Spinal cord (tissue), 10 donors: ENCODE measurements at places on chromosomes 3 and 15. TPM values are rescaled to one million over a fixed set of nuclear protein-coding genes. Genes with fewer than 3 reads are reported as not detected.

DNA sequence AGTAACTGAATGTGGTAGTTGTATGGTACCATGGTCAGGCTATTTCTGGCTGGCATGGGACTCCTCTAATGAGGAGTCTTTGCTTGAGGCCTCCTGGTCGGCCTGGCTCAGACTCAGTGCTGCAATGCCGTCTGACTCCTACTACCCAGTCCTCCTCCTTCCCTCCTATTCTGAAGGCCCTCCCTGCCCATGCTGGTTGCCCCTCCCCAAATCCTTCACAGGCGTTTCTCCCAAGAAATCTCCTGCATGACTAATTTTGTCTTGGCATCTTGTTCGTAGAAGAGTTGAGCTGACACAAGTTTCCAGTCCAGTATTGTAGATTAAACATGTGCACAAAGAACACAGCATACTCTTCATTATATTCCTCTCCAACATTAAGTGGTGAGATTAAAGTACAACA lies 115.5 kb downstream of the NFKBIZ start:
- no peak for DNase-seq

DNA sequence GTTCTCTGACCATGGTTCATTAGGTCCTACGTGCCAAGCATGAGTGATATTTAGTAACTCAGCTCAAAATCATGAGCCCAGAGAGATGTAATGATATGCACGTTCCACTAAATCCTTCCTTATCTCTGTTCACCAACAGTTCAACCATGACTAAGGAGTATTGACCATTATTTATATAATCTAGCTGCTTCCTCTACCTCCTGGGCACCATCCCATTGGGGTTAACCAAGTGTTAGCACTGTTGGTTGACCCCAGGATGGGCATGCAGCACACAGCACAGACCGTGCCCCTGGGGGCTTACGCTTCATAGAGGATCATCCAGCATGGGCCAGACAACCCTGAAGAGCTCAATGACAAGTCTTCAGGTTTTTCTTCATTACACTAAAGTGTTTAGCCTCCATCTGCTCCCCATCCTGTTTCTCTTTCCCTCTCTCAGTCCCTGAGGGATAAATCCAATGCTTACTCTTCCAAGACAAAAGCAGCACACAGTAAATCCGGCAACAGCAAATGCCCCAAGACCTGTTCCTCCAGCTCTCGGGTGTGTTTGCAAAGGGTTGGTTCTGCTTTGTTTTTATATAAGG lies 10.4 kb downstream of the FAM174B start:
- DNase-seq = no peak

- no peak for DNase-seq
These were observed 97.7 kb upstream of the ZBED2 start for GRCh38 chr3:111692593-111693552.

GRCh38 chr15:29568840-29569532 lies 253.3 kb downstream of the TJP1 start:
- DNase-seq = no peak

DNA sequence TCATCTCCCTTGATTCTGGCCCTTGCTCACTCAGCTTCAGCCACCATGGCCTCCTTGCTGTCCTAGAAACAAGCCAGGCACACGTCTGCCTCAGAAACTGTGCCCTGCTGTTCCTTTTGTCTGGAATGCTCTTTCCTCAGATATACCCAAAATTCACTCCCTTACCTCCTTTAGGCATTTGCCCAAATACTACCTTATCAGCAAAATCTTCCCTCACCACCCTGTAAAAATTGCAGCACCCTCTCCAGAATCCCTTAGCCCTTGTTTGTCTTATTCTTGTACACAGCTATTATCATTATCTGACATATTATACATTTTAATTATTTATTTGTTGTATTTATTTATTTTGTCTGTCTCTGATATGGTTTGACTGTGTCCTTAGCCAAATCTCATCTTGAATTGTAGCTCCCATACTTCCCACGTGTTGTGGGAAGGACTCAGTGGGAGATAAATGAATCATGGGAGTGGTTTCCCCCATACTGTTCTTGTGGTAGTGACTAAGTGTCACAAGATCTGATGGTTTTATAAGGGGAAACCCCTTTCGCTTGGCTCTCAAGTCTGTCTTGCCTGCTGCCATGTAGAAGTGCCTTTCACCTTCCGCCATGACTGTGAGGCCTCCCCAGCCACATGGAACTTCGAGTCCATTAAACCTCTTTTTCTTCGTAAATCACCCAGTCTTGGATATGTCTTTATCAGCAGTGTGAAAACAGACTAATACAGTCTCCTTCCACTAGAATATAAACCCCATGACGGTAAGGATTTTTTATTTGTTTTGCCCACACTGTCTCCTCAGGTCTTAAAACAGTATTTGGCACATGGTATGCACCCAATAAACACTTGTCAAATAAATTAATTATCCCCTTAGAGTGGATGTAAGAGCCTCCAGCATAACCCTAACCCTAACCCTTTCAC lies 60.0 kb upstream of the STT3B start:
- no peak for DNase-seq

- DNase-seq = no peak
These were observed 78.9 kb downstream of the DGKG start for GRCh38 chr3:186283096-186283495.

The CPNE9 gene
- total RNA-seq = 6.3 TPM

The MRAS gene
- total RNA-seq = 55.0 TPM

The SLCO3A1 gene
- 4.6 TPM for total RNA-seq
